ENCODE measurements at places on chromosomes 12 and 14. TPM values are rescaled to one million over a fixed set of nuclear protein-coding genes. Genes with fewer than 3 reads are reported as not detected.

DNA sequence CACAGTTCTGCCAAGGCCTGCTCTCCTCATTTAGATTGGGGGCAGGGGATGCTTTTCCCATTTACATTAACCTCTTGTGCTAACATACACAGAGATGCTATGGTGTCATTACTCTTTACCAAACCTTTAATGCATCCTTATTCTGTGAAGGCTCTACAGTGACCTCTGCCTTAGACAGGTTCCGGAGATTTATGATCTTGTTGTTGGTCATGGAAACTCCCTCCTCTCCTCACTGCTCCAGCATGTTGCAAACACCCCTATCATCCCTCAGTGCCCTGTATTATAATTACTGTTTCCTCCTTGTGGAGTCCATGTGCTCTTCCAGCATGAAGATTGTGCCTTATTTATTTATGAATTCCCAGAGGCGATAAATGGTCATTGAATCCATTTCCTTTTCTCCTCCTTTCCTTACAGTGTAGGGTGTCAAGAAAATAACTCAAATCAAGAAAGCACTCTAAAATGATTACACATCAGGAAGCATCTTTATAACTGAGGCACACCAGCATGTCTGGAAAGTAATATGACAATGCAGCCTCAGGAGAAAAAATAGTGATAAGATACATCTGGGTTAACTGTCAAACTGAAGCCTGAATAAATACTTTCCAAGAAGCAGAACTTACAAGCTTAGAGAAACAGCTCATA, 37.8 kb downstream of the RTN1 start:
- no peaks in the 10 kb centered on the region for H3K4me1 ChIP-seq
- no peak for DNase-seq
- no peak overlapping the region for H3K4me3 ChIP-seq
- no peaks in the 10 kb centered on the region for H3K36me3 ChIP-seq
- H3K27me3 ChIP-seq, result no peaks in the 10 kb centered on the region

- H3K27me3 ChIP-seq, result no peaks in the 10 kb centered on the region
- no peaks in the 10 kb centered on the region for H3K4me1 ChIP-seq
- H3K4me3 ChIP-seq, result no peak overlapping the region
- no peak for DNase-seq
Observed at GRCh38 chr14:88310021-88310420, 13.0 kb downstream of the KCNK10 start.

DNA sequence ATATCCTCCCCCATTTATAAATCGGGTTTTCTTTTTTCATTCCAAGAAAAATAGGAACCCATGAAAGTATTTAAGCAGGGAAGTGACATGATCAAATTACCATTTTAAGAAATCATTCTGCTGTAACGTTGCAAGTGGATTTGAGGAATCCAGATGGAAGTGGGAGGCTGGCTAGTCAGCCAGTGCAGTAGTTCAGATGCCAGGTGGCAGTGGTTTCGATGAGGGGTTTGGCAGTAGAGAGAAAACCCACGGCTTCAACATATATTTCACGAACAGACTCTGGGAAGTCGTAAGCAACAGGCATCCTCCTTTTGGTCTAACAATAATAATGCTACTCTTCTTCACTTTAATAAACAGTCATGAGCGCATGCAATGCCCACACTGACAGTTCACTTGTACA, 25.0 kb downstream of the PDZRN4 start:
- no peaks in the 10 kb centered on the region for H3K27me3 ChIP-seq
- no peak overlapping the region for H3K4me3 ChIP-seq
- no peak overlapping the region for H3K27ac ChIP-seq
- H3K4me1 ChIP-seq, result no peaks in the 10 kb centered on the region

- H3K36me3 ChIP-seq, result no peaks in the 10 kb centered on the region
Observed at GRCh38 chr14:55373784-55374705, 37.6 kb downstream of the ATG14 start.

DNA sequence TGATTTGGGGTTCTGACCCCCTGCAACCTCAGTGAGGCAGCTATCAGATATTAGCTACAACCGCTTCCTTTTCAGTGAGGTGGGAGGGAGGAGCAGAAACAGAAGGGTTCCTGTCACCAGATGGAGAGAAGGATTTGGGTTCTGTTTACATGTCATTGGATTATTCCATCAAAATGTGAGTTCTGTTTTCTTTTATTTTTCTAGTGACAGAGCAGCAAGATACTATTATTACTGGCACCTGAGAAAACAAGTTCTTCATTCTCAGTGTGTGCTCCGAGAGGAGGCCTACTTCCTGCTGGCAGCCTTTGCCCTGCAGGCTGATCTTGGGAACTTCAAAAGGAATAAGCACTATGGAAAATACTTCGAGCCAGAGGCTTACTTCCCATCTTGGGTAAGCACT, 52.8 kb downstream of the FRMD6 start:
- H3K27ac ChIP-seq, result no peak overlapping the region
- no peak overlapping the region for H3K4me3 ChIP-seq
- DNase-seq, result no peak
- H3K27me3 ChIP-seq, result no peaks in the 10 kb centered on the region
- peaks cover 5% of the 10 kb centered on the region for H3K36me3 ChIP-seq
- no peaks in the 10 kb centered on the region for H3K4me1 ChIP-seq

Gene ANGEL1
- total RNA-seq, result 30.4 TPM

Gene GPX2
- 7.9 TPM for total RNA-seq

GRCh38 chr14:101623077-101623372, 61.7 kb downstream of the DIO3 start:
- no peaks in the 10 kb centered on the region for H3K27me3 ChIP-seq
- no peak overlapping the region for H3K27ac ChIP-seq
- no peaks in the 10 kb centered on the region for H3K4me1 ChIP-seq
- no peak overlapping the region for H3K4me3 ChIP-seq

DNA sequence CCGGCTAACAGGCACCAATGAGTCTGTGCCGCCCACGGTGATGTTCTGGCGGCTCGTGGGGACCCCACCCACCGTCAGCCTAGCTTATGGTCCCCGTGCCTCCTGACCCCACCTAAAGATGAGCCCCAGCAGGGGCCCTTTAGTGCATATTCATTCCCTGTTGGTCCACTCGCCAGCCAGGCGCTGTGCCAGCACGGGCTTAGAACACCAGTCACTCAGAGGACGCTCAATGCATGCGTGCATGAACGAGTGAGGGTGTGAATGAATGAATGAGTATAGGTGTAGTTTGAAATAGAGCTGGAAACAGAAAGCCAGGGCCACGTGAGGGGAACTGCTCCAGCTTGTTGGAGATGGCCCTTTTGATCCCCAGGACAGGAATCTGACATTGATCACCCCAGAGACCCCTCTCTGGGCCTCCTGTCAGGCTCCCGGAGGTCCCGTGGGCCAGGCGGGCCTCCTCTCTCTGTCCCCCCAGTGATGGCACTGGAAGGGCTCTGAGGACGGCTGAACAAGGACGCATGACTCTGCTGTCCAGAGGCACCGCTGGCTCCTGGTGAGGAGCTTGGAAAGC, 193.9 kb upstream of the C14orf180 start:
- H3K4me3 ChIP-seq, result no peak overlapping the region
- no peaks in the 10 kb centered on the region for H3K27me3 ChIP-seq
- no peak overlapping the region for H3K27ac ChIP-seq
- DNase-seq, result no peak
- no peaks in the 10 kb centered on the region for H3K4me1 ChIP-seq
- no peaks in the 10 kb centered on the region for H3K36me3 ChIP-seq

Data from pancreas (tissue), 10 donors.